ENCODE measurements at places on chromosomes 6 and 20.

GRCh38 chr6:147438758-147439528 lies 69.5 kb upstream of the SAMD5 start:
- DNase-seq = no peak

GRCh38 chr20:57361517-57361916 lies 10.5 kb downstream of the RAE1 start:
- DNase-seq = no peak

DNA sequence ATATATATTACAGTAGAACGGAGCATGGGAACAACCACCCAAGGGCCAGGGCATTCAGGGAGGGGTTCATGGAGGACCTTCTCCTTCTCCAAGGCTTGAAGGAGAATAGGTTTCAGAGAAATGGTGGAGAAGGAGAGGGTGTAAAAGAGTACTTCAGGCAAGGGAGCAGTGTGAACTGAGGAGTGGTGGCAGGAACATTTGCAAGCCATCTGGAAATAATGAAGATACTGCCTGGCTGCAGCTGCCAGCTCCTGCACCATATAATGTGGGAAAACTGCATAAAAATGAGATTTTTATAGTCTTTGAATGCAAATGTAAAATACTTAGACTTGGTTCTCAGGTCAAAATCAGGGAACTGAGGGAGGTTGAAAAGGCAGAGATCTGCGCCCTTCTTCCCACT lies 9.6 kb upstream of the DEFB121 start:
- no peak for DNase-seq

GRCh38 chr6:17476511-17476910 lies 83.1 kb downstream of the CAP2 start:
- no peak for DNase-seq

GRCh38 chr20:17036541-17036940 lies 190.3 kb upstream of the PCSK2 start:
- no peak for DNase-seq

- peak; percentile 10 for DNase-seq
Measured at GRCh38 chr20:19828232-19828631, 70.2 kb downstream of the RIN2 start.

DNA sequence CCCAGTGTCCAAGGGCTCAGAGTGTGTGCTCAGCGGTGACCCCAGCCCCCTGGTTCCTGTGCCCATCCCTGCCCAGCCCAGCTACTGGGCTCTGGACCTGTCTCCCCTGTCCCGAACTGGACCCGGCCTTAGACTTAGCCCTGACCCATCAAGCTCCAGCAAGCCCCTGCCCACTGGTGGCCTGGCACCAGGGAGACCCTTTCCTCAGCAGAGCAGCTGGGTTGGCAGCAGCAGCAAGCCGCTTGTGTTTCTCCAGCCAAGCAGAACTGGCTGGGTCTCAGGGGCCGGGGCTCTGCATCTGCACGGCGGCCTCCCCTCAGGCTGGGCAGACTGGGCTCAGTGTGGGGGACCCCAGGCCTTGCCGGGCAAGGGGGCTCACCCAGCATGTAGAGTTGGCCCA lies 801 bp downstream of the SPDEF start:
- DNase-seq = no peak

GRCh38 chr20:49320460-49320859 lies 42.6 kb upstream of the ZNFX1 start:
- no peak for DNase-seq

- no peak for DNase-seq
Measured at GRCh38 chr6:15823838-15824414, 161.1 kb upstream of the DTNBP1 start.

GRCh38 chr20:37852666-37853065 lies 50.3 kb upstream of the VSTM2L start:
- no peak for DNase-seq

DNA sequence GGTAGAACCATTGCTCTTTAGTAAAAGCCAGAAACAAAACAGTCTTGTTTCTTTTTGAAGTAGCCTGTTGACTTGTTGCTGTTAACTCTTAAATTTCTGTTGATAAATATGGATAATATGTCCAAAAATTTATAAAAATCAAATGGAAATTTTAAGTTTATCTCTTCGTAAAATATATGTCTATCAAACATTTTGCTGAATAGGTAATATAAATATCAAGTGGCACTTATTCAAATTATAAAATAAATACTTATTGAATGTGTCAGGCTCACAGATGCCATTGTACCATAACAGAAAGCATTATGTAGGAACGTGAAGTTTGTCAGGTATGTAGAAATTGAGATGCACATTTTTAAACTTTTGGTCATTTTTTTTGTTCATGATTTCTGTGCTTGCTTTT lies 216.5 kb downstream of the ARID1B start:
- DNase-seq = no peak

- no peak for DNase-seq
Measured at GRCh38 chr20:46361811-46362210, 44.6 kb downstream of the ELMO2 start.

DNA sequence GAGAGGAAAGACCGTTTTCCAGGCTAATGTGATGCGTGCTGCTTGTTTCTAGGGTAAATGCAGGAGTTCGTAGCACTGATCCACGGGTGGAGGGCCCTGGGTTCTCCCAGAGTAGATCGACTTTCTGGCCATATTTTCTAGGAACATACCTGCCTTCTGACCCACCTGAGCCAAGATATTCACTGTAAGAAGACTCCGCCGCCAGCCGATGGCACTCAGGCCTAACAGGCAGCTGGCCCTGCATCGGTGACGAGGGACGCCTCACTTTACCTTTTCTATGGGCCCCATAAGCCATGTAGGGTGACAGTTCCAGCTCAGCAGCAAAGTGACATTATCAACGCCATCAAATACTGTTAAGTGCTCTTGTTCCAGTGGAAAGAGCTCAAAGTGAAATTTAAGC lies 30.2 kb upstream of the FRMD1 start:
- no peak for DNase-seq

GRCh38 chr6:3310703-3311102 lies 52.0 kb downstream of the PSMG4 start:
- no peak for DNase-seq

DNA sequence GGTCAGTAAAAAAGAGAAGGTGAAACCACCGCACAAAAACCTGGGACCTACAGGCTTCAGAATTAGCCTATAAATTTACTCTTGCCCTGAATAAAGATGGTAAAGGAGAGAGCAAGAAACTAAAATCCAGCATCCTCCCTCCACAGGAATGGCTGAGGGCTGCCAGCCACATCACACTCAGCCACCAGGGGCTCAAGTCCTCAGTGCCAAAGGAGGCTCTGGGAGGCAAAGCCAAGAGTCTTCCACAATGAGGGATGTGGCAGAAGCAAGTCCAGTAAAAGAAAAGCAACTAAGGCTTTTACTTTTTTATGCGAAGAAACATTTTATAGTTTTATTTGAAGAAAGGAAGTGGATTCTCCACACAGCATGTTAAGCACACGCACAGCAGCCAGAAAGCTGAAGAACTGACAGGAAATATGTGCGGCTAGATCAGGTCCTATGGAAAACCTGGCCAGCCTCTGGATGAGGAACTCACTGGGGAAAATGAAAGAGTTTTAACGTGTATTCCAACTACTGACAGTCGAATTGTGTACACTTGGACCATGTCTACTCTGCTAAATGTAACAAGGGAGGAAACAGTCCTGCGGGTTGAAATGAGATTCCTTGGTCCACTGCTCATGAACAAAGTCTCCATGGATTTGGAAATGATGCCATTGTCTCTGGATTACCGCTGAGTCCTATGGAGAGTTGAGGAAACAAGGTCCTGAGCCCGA lies 219.4 kb upstream of the SSTR4 start:
- DNase-seq = no peak

GRCh38 chr20:3930265-3931206 lies 41.3 kb downstream of the PANK2 start:
- no peak for DNase-seq

DNA sequence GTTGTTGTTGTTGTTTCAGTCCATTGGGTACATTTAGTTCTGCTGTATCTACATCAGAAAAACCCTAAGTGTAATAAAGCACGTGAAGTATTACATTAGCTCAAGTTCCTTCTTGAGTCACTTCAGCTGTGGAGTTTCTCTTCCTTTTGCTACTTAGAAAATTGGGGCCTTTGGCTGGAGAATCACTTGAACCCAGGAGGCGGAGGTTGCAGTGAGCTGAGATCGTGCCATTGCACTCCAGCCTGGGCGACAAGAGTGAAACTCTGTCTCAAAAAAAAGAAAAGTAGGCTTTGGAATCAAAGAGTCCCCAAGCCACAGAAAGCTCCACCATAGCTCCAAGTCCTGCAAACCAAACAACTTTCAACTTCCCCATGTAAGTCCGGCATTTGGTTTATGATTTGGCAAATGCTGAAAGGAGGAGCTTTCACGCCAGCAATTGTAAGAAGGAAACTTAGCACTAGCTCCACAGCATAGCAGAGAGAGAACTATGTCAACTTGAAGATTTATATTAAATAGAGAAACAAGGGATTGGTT lies 56.5 kb upstream of the RNF144B start:
- DNase-seq = no peak

DNA sequence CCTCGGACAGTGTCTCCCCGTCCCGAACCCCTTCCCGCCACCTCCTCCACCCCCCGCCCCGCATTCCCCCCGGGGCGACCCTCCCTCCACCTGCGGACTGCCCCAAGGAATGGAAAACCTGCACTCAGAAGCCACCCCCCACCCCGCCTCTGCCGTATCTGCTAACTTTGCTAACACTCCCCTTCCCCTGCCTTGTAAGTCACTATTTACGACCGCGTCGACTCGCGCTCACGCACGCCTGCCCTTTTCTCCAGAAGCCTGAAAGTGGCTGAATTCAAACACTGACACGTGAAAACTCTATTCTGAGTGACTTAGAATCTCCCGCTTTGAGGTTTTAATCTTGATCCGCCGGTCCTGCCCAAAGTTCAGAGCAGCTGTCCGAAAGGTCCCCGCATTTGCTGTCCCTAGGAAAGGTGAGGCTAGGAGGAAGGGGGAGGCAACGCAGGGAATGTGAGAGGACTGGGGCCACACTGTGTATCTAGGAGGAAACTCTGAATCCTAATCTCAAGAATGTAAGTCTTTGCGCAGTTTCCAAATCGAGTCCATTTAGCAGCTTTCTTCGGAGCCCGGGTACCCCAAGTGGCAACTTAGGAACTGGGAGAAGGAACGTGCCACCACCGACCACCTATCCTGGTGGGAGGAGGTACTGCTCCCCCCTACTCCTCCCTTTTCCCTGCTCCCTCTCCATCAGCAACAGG lies 9.3 kb upstream of the POU3F2 start:
- DNase-seq = no peak

DNA sequence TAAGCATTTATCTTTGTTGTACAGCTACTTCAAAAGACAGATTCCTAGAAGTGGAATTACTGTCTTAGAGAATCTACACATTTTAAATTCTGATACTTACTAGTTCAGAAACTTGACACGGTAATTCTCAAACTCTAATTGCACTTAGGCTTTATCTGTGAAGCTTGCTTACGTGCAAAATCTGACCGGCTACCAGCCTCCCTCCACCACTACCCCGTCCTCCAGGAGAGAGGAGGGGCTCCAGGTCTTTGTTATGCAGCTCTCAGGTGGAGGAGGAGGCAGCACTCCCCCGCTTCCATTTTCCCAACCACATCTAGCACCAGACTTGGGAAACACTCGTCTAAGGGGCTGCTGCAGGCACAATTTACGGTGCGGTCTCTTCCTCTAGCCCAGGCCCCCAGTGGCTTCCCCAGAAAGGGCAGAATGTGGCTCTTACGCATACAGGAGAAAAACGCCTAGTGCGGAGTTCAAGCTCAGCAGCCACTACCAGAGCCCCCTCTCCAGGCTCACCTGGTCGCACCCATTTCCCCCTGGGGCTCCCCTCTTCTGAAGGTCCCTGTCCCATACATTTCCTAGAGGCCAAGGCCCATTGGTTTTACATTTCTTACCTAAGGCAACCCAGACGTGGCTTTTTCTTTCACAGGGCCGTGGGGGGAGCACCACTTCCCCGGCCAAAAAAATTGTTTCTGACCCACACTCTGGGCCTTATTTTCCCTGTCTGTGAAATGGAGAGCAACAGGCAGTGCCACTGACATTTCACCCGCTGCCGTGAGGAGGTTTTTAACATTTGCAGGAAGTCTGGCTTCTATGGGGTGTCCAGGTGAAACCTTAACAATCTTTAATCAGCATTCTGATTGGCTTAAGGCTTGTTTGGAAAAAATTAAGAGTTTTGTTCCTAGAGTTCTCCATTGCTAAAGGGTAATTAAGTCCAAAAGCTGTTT lies 1.6 kb upstream of the TGIF2 start:
- DNase-seq = no peak

DNA sequence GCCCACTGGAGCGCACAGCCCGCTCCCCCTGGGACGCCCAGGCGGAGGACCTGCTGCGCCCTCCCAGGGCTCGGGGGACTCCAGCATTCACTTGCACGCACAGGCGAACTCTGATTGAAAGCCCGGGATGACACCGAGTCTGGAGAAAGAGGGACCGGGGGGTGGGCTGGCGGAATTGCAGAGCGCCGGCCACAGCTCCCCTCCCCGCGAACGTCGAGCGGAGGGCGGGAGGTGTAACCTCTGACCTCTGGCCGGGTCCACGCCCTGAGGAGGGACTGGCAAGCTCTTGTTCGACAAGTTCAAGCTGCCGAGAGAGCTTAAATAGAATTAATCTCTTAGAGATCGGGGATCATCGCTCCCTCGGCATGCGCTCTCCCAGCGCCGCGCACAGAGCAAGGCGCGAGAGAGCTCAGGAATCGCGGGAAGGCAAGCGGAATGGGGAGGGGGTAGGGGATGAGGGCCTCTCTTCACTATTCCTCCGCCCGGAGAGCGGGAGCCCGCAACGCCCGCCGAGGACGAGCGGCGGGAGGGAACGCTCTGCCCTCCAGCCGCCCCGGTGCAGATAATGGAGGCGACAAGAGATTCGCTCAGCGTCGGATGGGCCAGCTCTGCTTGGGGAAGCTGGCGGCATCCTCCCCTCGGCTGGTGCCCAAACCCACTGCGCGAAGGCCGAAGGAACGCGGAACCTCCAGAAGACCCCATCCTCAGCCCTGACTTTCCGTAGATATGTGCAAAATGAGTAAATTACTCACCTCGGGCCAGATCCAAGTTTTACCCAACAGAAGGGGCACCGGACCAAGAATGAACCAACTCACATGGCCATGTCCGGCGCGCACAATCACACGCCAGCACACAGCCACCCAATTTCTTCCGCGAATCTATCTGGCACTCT lies 761 bp upstream of the NR2E1 start:
- no peak for DNase-seq

DNA sequence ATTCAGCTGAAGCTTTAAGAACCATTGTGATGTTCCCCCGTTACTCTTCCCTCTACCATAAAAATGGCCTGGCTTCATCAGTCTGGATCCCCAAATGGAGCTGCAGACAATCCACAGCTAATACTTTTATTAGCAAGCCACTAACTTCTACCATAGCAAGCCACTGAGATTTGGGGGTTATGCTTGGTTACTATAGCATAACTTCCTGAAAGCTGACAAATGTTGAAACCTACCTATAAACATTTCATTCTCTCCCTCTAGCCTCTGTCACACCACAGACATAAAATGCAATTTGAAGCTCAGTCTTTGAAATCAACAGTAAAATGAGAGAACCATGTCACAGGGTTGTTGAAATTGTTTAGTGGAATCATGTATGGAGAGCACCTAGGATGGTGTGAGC lies 3.0 kb upstream of the HTR1E start:
- DNase-seq = no peak

Data from activated CD8-positive, alpha-beta memory T cell treated with anti-CD3 and anti-CD28 coated beads for 4 hours (primary cell).